ENCODE measurements at places on chromosomes 6 and 20. TPM values are rescaled to one million over a fixed set of nuclear protein-coding genes. Genes with fewer than 3 reads are reported as not detected.

DNA sequence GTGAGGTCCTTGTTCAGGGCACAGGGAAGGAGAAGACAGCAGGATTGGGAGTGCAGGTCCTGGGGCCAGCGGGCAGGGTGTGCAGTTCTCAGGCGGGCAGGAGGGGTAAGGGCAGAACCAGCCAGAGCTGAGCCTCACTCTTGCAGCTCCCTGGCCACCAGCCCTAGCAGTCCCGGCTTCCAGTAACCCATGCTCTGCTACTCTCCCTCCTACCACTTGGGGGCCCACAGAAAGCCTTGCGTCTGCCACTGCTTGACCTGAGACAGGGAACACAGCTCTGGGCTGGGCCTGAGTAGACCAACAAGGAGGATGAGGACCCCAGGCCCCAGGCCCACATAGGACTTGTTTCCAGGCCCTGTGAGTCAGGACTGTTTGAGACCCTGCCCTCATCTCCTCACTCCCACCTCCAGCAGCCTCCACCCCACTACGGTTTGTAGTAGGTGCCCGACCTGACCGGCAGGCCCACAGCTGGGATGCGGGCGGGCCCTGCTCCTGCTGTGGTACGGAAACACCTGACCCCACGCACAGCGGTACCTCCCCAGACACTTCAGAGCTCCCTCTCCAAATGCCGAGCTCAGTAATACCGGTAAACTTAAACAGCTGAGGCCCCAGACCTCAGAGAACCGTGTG, 39.2 kb downstream of the KCNK5 start:
- DNase-seq, result no peak
- no peaks in the 10 kb centered on the region for H3K27me3 ChIP-seq
- H3K4me3 ChIP-seq, result no peak overlapping the region
- no peaks in the 10 kb centered on the region for H3K36me3 ChIP-seq
- H3K27ac ChIP-seq, result no peak overlapping the region
- no peaks in the 10 kb centered on the region for H3K4me1 ChIP-seq

DNA sequence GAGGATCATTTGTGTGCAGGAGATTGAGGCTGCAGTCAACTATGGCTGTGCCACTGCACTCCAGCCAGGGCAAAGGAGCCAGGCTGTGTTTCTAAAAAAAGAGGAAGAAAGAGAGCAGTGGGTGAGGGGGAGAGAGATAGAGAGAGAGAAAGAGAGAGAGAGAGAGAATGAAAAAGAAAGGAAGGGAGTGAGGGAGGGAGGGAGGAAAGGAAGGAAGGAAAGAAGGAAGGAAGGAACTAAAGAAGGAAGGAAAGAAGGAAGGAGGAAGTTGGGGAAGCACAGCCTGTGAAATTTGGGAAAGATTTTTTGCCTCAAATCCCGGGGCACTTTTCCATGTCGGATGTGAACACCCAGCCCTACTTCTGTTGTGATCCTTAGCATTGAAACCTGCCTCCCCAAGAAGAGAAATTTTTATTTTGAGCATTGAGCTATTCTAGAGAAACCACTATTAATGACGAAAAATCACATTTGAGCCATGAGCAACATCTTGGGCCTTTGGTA, 57.8 kb downstream of the FOXA2 start:
- no peaks in the 10 kb centered on the region for H3K36me3 ChIP-seq
- no peak overlapping the region for H3K4me3 ChIP-seq
- H3K4me1 ChIP-seq, result no peaks in the 10 kb centered on the region
- no peak for DNase-seq
- H3K27me3 ChIP-seq, result peaks cover 4% of the 10 kb centered on the region

DNA sequence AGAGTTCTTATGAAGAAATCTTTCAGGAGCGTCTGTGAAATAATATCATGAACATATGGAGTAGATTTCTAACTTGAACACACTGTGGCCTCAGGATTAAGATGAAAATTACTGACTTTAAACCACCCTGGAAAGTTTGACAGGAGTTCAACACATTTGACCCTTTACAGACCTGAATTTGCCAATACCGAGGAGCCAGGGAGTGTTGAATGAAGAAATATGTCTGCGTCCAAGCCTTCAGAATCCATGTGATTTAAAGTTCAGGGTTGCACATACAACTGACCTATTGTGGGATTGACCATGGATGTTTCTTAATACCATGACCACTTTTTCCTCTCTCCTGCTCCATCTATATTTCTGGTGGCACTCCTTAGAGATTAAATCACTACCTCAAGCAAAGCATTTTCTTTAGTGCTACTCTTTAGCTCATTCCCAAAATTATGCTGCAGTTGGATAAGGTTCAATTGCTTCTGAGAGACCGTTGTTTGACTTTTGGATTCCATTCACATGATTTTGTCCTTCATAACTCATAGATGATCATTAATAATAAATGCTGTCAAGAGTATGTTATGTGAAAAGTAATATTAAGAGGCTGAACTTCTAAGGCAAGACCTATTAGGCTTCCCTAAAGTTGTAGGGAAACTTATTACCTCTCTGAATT, 57.4 kb downstream of the PRL start:
- no peak for DNase-seq
- H3K27ac ChIP-seq, result no peak overlapping the region
- H3K27me3 ChIP-seq, result no peaks in the 10 kb centered on the region
- H3K36me3 ChIP-seq, result no peaks in the 10 kb centered on the region

DNA sequence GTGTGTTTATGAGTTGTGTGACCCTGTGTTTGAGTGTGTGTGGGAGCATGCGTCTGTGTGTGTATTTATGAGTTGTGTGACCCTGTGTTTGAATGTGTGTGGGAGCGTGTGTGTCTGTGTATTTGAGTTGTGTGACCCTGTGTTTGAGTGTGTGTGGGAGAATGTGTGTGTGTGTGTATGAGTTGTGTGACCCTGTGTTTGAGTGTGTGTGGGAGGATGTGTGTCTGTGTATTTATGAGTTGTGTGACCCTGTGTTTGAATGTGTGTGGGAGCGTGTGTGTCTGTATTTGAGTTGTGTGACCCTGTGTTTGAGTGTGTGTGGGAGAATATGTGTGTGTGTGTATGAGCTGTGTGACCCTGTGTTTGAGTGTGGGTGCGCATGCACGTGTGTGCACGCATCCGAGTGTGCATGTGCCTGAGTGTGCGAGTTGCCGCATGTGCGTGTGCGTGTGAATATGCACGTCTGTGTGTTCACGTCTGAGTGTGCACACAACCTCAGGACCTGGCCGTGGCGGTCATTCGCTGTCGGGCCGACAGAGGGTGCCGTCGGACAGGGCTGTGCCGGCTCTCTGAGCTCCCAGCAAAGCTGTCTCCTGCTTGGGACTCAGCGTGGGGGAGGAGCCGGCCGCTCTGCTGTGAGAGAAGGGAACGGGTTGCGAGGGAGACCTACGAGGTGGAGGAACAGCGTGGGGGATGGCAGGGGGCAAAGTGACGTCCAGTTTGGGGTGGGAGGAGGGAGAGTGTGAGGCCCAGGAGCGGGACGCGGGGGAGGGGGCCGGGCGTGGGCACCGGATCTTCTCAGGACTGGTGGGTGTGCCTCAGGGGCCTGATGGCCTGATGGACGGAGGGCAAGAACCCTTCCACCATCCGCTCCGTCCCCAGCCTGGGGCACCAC, 19.7 kb downstream of the SLC17A9 start:
- no peaks in the 10 kb centered on the region for H3K36me3 ChIP-seq
- H3K27ac ChIP-seq, result no peak overlapping the region
- no peaks in the 10 kb centered on the region for H3K4me1 ChIP-seq
- no peak overlapping the region for H3K4me3 ChIP-seq
- peak; percentile 79 for DNase-seq

DNA sequence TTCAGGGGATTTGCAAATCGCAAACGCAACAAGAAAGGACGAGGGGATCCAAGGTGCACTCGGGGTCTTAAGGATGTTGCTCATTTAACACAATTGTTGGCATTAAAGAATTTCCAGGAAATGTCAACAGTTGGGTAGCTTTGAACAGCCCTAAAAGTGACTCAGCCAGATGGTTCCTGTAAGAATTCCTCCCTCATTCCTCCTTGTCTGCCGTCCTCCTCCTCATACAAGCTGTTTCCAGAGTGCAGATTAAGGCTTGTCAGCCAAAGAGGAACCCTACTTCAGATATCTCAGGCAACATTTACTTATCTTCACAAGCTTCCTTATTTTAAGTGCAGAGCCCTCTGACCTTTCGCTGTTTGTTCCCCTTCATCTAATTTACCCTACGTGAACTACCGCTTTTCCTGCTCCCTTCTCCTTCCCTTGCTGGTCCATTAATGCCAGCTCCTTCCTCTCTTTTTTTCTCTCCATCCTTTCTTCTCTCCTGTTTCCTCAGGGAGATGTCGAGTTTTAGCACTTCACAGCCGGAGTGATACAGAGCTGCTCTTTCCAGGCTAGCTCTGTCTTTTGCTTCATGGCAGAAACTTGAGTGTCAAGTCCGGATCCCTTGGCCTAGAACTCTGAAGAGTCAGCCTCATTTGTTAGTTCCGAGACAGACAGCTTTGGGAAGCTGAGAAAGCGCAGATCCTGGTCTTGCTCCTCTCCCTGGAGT, 26.1 kb upstream of the TBC1D7 start:
- no peaks in the 10 kb centered on the region for H3K27me3 ChIP-seq
- no peaks in the 10 kb centered on the region for H3K36me3 ChIP-seq
- DNase-seq, result peak; percentile 79
- peaks cover 28% of the 10 kb centered on the region for H3K4me1 ChIP-seq
- peak overlapping the region; percentile 89 for H3K27ac ChIP-seq

DNA sequence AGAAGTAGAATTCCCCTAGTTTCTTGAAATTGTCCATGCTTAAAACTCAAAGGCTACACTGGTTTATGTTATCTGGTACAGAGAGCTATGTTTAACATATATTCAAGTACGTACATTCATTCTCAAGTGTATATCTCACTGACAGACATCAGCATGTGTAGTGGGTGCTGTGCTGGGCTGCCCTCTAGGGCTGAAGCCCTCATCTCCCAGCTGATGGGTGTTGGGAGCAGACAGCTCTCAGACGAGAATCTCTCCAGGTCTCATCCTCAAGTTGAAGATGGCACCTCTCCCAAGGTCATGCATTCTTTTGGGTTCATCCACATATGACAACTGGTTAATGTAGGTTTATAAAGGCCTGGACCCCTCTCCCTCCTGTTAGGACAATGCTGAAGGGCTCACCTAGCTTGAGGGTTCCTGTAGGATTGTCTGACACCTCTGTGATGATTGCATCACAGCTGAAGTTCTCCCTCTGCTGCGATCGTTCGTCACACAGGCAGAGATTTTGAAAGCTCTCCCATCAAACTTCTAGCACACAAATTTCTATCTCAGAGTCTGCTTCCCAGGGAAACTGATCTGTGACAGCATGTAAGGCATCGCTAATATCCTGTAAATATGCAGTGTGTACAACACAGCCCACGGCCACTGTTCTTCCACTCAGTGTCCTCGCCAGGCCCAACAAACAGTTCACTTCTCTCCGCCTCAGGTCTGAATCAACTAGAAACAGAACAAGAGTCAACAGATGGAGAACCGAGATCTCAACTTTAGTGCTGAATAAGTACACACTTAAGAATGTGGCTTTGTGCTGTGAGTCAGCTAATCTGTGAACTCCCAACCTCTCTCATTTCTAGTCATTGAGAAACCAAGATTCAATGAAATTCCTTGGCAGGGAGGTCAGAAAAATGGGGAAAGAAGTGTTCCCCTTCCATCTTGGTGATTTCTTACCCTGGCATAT, 43.2 kb downstream of the PREP start:
- H3K27ac ChIP-seq, result peak overlapping the region; percentile 30
- peak; percentile 61 for DNase-seq
- H3K36me3 ChIP-seq, result no peaks in the 10 kb centered on the region
- H3K27me3 ChIP-seq, result no peaks in the 10 kb centered on the region
- H3K4me3 ChIP-seq, result no peak overlapping the region

DNA sequence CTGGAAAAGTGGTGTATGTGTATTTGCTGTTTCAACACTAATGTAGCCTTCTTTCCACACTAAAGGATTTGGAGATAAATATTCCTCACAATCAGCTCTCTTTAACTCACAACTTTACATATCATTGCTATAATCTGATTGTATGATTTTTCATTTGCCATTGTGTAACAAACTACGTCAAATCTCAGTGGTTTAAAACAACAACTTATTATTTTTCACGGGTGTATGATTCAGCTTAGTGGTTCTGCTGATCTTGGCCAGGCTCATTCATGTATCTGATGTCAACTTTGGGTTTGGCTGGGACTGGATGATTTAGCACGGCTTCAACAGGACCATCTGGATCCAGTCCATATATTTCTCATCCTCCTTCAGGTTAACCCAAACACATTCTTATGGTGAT, 55.4 kb upstream of the TMX4 start:
- H3K27ac ChIP-seq, result no peak overlapping the region
- H3K4me1 ChIP-seq, result peaks cover 18% of the 10 kb centered on the region
- H3K36me3 ChIP-seq, result no peaks in the 10 kb centered on the region
- H3K4me3 ChIP-seq, result no peak overlapping the region
- no peak for DNase-seq

GRCh38 chr20:22949331-22950109, 85.6 kb upstream of the SSTR4 start:
- H3K4me3 ChIP-seq, result no peak overlapping the region
- no peaks in the 10 kb centered on the region for H3K4me1 ChIP-seq
- no peaks in the 10 kb centered on the region for H3K27me3 ChIP-seq
- H3K27ac ChIP-seq, result no peak overlapping the region

GRCh38 chr20:16048876-16049275, 524.4 kb downstream of the KIF16B start:
- H3K27me3 ChIP-seq, result no peaks in the 10 kb centered on the region
- no peak overlapping the region for H3K27ac ChIP-seq
- no peak for DNase-seq
- no peak overlapping the region for H3K4me3 ChIP-seq

DNA sequence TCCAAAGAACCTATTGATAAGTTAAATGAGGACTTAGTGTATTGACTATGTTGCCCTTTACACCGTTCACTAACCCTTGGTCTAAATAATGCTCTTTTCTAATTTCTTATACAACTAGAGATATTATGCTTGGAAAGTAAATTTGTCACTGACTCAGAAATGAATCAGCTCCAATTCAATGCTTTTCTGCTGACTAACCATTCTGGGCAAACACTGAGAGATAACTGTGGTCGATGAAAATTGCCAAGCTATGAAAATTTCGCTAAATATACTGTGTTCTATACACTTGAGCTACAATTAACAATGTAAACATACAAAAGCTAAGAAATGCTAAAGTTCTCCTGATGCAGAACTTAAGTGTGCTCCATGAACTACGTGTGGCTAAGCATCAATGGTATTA, 23.1 kb upstream of the FBXO9 start:
- DNase-seq, result peak; percentile 56
- H3K27me3 ChIP-seq, result no peaks in the 10 kb centered on the region
- peaks cover 16% of the 10 kb centered on the region for H3K4me1 ChIP-seq
- H3K4me3 ChIP-seq, result no peak overlapping the region

Gene IRF4
- not detected for total RNA-seq

Gene PTPRK
- 74.0 TPM for total RNA-seq

Gene PXMP4
- total RNA-seq, result 6.9 TPM

Gene GRM1
- not detected for total RNA-seq
